ENCODE measurements at places on chromosomes 7 and 10.

GRCh38 chr10:101018600-101019439 is 12.1 kb downstream of the PDZD7 start:
- no peak overlapping the region for H3K4me3 ChIP-seq
- peaks cover 16% of the 10 kb centered on the region for H3K4me1 ChIP-seq
- no peaks in the 10 kb centered on the region for H3K36me3 ChIP-seq

- H3K4me3 ChIP-seq = no peak overlapping the region
- H3K27me3 ChIP-seq = no peaks in the 10 kb centered on the region
- H3K27ac ChIP-seq = no peak overlapping the region
Measured at GRCh38 chr10:130575756-130576285, 439.6 kb downstream of the GLRX3 start.

DNA sequence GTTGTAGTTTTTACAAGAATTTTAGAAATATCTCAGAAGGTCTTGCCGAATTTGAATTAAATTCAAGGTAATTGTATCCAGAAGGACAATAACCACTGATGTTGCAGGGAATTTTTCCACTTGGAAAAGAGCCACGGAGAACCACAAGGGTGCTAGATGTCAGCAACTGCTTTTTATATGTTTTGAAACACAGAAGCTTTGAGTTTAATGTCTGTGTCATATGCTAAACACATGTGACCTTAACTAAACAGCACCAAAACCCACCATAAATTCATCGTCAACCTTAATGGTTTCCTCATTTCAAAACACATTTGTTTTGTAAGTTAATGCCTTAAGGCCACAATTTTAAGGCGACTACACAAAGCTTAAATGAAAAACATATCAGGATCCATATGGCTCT is 106.9 kb downstream of the COL28A1 start:
- peak; percentile 69 for DNase-seq
- H3K36me3 ChIP-seq = no peaks in the 10 kb centered on the region
- H3K27me3 ChIP-seq = no peaks in the 10 kb centered on the region
- H3K4me1 ChIP-seq = peaks cover 2% of the 10 kb centered on the region
- no peak overlapping the region for H3K27ac ChIP-seq

- no peaks in the 10 kb centered on the region for H3K27me3 ChIP-seq
- H3K27ac ChIP-seq = no peak overlapping the region
- DNase-seq = no peak
- no peaks in the 10 kb centered on the region for H3K36me3 ChIP-seq
- H3K4me1 ChIP-seq = no peaks in the 10 kb centered on the region
Measured at GRCh38 chr7:7607010-7607409, 33.5 kb upstream of the UMAD1 start.

GRCh38 chr7:34726221-34726620 is 68.2 kb downstream of the NPSR1 start:
- no peaks in the 10 kb centered on the region for H3K36me3 ChIP-seq
- H3K4me1 ChIP-seq = no peaks in the 10 kb centered on the region
- no peak overlapping the region for H3K4me3 ChIP-seq
- no peak overlapping the region for H3K27ac ChIP-seq
- no peaks in the 10 kb centered on the region for H3K27me3 ChIP-seq

DNA sequence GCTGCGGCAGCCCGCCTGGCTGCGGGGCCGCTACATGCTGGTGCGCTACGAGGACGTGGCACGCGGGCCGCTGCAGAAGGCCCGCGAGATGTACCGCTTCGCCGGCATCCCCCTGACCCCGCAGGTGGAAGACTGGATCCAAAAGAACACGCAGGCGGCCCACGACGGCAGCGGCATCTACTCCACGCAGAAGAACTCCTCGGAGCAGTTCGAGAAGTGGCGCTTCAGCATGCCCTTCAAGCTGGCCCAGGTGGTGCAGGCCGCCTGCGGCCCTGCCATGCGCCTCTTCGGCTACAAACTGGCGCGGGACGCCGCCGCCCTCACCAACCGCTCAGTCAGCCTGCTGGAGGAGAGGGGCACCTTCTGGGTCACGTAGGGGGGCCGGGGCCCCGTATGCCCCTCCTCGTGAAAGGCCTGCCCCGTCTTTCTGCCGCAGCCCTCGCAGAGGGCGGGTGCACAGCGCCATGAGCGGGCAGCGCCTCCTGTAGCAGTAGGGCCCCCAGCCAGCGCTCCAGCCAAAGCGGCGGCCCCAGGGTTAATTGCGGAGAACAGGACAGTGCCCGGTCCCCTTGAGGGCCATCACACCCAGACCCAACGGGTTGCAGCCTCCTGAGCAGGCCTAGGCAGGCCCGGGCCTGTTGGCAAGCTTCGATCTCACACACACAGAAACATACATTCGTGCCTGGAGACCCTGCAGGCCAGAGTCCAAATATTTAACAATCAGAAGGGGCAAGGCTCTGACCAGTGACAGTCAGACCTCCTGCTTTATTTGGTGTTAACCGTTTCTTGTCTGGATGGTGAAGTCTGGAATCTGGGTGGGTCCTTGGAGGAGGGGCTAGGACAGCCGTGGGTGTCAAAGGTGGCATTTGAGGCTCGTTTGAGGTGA is 44.1 kb downstream of the CHST3 start:
- peaks cover 10% of the 10 kb centered on the region for H3K36me3 ChIP-seq
- no peak overlapping the region for H3K4me3 ChIP-seq
- peaks cover 16% of the 10 kb centered on the region for H3K4me1 ChIP-seq
- no peaks in the 10 kb centered on the region for H3K27me3 ChIP-seq
- H3K27ac ChIP-seq = peak overlapping the region; percentile 94

- H3K27me3 ChIP-seq = no peaks in the 10 kb centered on the region
- H3K36me3 ChIP-seq = no peaks in the 10 kb centered on the region
Measured at GRCh38 chr7:99648843-99649242, 31.0 kb downstream of the CYP3A5 start.

GRCh38 chr10:74927701-74928100 is 101.3 kb downstream of the KAT6B start:
- no peak for DNase-seq
- no peak overlapping the region for H3K4me3 ChIP-seq
- no peaks in the 10 kb centered on the region for H3K36me3 ChIP-seq
- no peaks in the 10 kb centered on the region for H3K27me3 ChIP-seq
- peak overlapping the region; percentile 83 for H3K27ac ChIP-seq

- H3K4me3 ChIP-seq = no peak overlapping the region
- DNase-seq = peak; percentile 5
- H3K27me3 ChIP-seq = no peaks in the 10 kb centered on the region
- no peaks in the 10 kb centered on the region for H3K4me1 ChIP-seq
- no peaks in the 10 kb centered on the region for H3K36me3 ChIP-seq
Measured at GRCh38 chr7:148084138-148084537, 506.4 kb upstream of the C7orf33 start.

DNA sequence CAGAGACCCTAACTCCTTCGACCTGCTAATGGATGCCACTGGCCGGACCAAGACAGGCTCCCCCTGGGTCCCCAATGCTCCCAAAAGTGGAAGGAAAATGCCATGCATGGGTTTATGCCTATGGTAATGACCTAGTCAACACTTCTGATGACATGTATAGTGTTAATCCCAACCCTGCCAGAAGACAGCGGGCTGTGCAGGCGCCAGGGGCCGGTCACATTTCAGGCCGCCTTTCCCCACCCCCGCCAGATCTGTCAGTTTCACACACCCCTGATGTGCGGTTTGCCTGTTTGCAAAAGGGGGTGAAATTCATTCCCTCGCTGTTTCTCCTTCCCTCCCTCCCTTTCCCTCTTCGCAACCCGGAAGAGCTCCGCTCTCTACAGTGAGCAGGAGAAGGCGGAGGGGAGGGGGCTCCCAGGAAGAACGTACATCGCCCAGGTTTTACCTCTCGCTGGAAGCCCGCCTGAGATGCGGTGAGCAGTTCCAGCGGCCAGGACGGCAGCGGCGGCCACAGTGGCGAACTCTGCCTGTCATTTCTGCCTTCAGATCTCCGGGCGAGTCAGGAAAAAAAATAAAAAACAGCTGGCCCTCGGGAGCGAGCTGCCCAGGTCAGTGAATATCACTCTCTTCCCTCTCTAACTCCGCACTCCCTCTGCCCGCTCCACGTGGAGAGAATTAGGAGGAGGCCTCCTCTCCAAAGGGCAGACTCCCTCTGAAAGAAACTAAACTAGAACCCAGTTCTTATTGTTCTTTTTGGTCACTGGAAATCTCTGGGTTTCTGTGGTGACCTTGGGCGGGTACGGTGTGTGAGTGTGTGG is 9.4 kb upstream of the GATA3 start:
- H3K4me1 ChIP-seq = no peaks in the 10 kb centered on the region
- peaks cover 92% of the 10 kb centered on the region for H3K27me3 ChIP-seq
- no peak overlapping the region for H3K4me3 ChIP-seq

- no peak overlapping the region for H3K27ac ChIP-seq
- H3K4me1 ChIP-seq = no peaks in the 10 kb centered on the region
- H3K36me3 ChIP-seq = no peaks in the 10 kb centered on the region
- H3K27me3 ChIP-seq = no peaks in the 10 kb centered on the region
- no peak overlapping the region for H3K4me3 ChIP-seq
Measured at GRCh38 chr10:89954787-89955566, 253.6 kb downstream of the KIF20B start.

DNA sequence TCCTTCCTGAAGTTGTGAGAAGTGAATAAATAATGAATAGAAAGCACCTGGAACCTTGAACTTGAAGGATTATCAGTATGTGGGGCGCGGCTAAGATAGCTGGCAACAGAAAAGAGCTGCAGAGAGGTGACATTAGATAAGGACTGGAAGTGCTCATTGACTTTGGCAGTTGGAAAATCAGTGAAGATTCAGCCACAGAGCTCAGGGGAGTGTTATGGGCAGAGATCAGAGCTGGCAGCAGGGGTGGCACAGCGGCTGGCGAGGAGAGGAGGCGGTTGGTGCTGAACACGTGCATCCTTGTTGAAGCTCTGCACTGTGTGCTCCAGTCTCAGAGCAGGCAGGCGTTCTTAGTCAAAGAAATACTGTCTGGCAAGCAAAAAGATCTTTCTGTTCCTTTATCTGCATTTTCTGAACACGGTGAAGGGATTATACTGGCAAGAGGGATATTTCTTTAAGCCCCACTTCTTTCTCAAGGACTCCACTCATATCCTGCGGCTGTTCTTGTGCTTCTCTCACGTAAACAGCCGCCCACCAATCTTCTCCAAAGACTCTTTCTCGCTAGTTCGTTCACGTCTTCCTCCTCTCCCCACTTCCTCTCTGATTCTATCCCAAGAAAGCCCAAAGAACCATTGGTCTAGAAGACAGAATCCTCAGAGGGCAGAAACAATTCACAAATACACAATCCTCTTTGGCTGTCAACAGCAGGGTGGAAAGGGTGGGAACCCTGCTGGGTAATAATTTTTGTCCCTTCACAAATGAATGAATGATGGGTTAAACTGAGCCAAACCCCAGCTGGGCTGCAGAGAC is 38.6 kb upstream of the ADD3 start:
- H3K4me1 ChIP-seq = peaks cover 20% of the 10 kb centered on the region
- H3K27ac ChIP-seq = no peak overlapping the region
- DNase-seq = no peak
- H3K27me3 ChIP-seq = no peaks in the 10 kb centered on the region

All from fibroblast of lung (primary cell).